ENCODE measurements at places on chromosomes 11 and 22.
A peak's percentile ranks its signal among the peaks of the same experiment; 100 is the strongest.

GRCh38 chr11:1827095-1827813 lies 7.5 kb upstream of the SYT8 start:
- DNase-seq = no peak

DNA sequence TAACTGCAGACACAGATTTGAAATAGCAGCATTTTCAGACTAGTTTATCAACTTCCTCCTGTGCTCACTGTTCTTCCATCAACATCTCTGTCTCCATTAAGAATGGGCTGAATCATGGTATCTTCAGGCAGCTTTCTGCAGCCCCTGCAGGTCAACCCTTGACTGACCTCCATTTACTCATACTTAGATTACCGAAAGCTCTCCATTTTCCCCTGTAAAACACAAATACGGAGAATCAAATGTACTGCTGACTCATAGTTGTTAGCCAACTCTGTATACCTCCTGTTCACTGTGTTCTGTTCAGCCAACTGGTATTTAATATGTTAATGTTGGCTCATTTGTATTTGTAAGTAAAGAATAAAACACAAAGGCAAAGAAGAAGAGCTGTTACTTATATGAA lies 364.0 kb downstream of the CASP12 start:
- DNase-seq = no peak

GRCh38 chr22:26845021-26845743 lies 187.8 kb downstream of the MIAT start:
- DNase-seq = no peak

- no peak for DNase-seq
These were observed 36.7 kb downstream of the PPFIA1 start for GRCh38 chr11:70307176-70307575.

DNA sequence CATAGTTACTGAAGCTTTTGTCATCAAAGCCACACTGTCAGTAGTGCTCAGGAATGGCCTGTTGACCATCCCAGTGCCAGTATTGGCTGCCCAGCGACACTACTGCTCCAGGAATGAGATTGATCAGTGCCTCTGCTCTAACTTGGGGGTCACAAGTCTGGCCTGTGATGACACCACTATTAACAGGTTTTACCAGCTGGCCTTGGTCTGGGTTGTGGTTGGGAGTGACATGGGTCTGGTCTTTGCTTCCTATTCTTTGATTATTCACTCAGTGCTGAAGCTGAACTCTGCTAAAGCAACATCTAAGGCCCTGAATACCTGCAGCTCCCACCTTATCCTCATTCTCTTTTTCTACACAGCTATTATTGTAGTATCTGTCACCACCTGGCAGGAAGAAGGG lies 21.5 kb downstream of the OR56B4 start:
- peak; percentile 59 for DNase-seq

DNA sequence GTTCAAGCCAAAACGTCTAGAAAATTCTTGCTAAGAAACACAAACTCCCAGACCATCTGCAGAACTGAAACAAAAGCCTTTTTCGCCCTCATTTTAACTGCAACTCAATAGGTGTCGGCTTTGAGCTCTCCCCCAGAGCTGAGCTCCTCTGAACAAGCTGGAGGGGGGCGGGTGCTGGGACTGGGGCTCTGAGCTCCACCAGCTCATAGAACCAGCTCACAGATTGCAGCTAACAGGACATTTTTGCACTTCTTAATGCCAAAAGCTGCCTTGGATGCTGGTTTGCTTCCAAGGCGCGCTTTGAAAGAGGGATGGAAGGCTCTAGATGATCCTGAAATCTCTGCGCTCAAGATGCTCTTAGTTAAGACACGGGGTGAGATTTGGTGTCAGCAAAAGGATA lies 6.0 kb upstream of the YWHAH start:
- DNase-seq = no peak

- no peak for DNase-seq
These were observed 763.9 kb downstream of the NTM start for GRCh38 chr11:132134322-132134721.

DNA sequence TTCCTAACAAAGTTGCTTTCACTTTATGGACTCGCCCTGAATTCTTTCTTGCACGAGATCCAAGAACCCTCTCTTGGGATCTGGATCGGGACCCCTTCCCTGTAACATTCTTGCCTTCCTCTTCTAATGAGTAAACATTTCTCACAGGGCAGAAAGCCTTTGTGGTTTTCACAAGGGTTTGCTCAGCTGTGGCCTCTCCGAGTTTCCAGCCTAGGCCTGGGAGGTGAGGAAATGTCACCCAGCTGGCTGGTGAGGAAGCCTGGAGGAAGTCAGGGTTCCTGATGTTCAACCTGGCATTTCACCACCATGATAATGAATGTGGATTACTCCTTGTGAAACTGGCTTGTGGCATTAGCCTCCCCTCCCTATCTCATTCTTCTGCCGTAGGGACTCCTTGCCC lies 224.9 kb downstream of the DSCAML1 start:
- DNase-seq = no peak

- DNase-seq = no peak
These were observed 1.2 kb downstream of the MAPK8IP2 start for GRCh38 chr22:50601669-50602337.

DNA sequence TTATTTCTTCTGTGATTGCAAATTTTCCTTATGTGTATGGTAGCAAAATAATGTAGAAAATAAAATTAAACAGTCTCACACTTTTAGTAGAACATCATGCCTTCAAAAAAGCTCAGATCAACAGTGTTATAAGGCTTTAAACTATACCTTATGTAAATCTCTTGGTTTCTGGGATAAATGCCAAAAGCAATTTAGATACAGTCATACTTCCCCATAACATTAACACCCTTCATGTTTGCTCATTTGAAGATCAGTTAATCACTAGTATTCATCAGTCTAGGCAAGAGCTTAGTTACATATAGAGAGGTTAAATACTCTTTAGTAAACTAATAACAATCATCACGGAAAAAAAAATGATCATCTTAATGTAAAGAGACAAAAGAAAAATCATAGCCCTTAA lies 421.8 kb upstream of the ANO3 start:
- DNase-seq = no peak

- no peak for DNase-seq
These were observed 68.4 kb downstream of the GGTLC2 start for GRCh38 chr22:22712666-22713365.

- no peak for DNase-seq
These were observed 13.0 kb upstream of the MYEOV start for GRCh38 chr11:69280994-69281393.

DNA sequence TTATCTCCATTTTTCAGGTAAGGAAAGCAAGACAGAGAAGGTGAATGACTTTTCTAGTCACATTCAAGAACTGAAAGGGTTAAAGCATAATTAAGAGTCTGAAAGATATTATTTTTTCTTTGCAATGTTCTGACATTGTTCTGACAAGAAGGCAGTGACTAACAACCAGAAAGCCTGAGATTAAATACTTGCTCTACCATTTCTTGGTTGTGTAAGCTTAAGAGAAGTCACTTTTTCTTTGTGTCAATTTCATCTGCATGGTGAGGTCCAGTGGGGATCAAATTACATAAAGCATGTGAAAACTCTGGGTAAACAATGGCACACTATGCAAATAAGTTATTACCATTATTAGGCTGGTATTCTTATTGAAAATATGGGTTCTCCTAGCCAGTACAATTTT lies 73.7 kb downstream of the PHF21A start:
- no peak for DNase-seq

Measured in HL-60 (cell line).